Stimulated activated effector memory CD8-positive, alpha-beta T cell treated with anti-CD3 and anti-CD28 coated beads, Interleukin-12 subunit alpha, Interleukin-12 subunit beta, amount 100 ng/mL, for 72 hours (primary cell): ENCODE measurements at places on chromosomes 3 and 15.
A peak's percentile ranks its signal among the peaks of the same experiment; 100 is the strongest.

- no peak for DNase-seq
Measured at GRCh38 chr3:4888913-4889846, 90.1 kb upstream of the BHLHE40 start.

- no peak for DNase-seq
Measured at GRCh38 chr3:43796041-43796596, 105.4 kb downstream of the ABHD5 start.

- no peak for DNase-seq
Measured at GRCh38 chr15:80557441-80558234, 137.5 kb upstream of the ABHD17C start.

DNA sequence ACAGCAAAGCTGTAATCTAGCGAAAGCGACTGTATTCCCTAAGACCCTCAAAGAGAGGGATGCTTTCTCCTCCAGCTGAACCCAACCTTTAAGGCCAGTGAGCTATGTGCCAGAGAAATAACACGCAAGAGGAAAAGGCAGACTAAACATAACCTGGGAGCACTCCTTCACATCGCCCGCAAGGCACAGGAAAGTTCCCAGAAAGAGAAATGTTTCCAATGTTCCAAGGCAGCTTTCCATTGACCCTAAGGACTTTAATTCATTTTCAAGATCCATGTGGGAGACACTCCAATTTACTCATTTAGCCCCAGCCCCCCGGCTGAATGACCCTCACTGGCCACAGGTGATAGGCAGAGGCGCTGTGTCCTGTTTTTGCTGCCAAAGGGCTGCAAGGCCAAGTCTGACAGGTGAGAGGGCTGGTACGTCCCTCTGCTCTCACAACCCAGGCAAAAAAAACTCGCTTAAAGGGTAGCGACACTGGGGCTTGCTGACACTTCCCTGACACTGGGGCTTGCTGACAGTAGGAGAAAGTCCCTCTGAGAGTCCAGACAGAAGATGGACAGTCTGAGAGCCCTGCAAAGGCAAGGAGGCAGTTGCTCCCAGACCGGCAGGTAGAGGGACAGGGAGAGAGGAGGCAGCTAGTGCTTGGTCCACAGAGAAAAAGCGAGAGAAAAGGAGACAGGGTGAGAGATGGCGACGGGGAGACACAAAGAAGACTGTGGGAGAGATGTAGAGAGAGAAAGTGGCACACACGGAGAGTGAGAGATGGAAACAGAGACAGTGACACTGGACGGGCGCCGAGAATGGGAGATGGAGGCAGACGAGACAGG, 702 bp downstream of the ARHGEF3 start:
- peak; percentile 78 for DNase-seq

DNA sequence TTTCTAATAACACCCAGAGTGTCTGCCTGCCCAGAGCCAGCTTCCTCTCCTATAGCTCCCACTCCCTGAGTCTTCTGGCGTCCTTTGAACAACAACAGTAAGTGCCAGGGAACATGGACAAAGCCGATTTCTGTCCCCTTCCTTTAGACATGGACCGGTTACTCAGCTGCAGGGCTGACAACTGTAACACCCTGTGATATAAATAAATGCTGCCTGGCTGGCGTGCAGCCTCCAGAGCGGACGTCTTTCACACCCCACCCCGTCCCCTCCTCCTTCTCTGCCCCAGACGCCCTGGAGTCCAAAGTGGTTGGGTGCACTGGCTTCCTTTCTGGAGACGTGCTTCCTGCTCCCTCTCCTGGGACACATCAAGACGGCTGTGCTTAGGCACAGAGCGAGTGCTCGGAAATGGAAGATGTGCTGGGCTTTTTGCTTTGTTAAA, 281.9 kb upstream of the LRRFIP2 start:
- DNase-seq, result no peak

DNA sequence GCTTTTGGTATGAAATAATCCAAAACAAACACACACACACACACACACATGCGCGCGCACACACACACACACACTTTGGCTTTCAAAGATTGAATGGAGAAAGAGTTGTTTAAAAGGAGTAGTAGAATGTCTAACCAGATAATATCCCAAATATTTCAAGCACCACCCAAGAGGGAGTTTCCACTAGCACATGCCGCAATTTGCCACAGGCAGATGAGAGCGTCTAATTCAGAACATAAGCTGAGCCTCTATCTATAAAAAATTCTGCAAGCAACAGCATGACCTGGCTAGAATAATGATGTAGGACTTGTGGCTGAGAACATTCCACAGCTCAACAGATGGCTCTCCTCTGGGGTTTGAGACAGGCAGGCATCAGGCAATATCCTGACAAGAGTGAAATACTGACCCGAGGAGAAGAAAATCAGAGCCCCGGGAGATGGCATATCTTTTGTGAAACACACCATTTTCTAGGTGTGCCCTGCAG, 302.5 kb upstream of the GADL1 start:
- DNase-seq, result no peak

GRCh38 chr3:58158442-58159153, 52.2 kb downstream of the DNASE1L3 start:
- DNase-seq, result no peak

- no peak for DNase-seq
Measured at GRCh38 chr3:2511356-2511755, 412.7 kb downstream of the CNTN4 start.

- DNase-seq, result no peak
Measured at GRCh38 chr15:95669146-95669922, 661.2 kb upstream of the NR2F2 start.

- no peak for DNase-seq
Measured at GRCh38 chr3:77038930-77039605, 831 bp upstream of the ROBO2 start.

GRCh38 chr3:149542375-149543312, 68.1 kb downstream of the TM4SF4 start:
- no peak for DNase-seq

DNA sequence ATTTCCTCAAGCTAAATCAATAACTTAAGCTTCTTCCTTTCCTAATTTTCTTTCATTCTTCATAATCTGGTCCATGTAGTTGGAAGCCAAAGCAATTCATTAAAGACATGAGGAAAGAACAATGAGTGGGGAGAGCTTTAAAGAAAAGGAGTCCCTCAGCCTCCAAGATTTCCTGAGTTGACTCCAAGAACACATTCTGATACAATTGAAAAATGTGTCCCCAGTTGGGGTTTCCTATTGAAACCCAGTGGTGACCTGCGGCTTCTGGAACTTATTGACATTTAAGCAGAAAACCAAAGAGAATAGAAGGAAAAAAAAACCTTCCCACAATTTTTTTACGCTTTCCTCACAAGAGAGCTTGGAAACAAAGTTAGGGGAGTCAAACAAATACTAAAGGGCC, 37.0 kb downstream of the ATP8B4 start:
- DNase-seq, result no peak

GRCh38 chr3:86554383-86554782, 436.6 kb downstream of the VGLL3 start:
- no peak for DNase-seq

GRCh38 chr3:50830451-50830850, 155.7 kb downstream of the DOCK3 start:
- DNase-seq, result no peak

DNA sequence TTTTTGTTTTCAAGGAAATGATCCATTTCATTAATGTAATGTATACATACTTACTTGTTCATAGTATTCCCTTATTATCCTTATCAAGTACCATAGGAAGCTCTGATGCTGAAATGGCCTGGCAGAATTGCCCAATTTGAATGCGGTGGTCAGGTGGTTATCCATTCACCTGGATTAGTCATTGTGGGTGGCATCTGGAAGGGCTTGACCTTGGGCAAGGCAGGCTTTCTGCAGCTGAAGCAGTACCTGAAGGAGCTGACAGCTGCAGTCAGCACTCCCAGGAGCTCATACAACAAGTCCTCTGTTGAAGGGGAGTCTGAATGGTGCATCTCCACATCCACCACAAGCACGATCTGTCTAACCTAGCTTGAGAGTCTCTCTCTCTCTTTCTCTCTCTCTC, 12.2 kb upstream of the IQCF5 start:
- peak; percentile 28 for DNase-seq

- DNase-seq, result no peak
Measured at GRCh38 chr3:45610119-45610518, 15.6 kb downstream of the LIMD1 start.

GRCh38 chr3:36795622-36796021, 31.3 kb upstream of the DCLK3 start:
- DNase-seq, result no peak

GRCh38 chr3:50388720-50389413, 29.5 kb upstream of the TMEM115 start:
- DNase-seq, result no peak

- no peak for DNase-seq
Measured at GRCh38 chr3:69428657-69429255, 42.9 kb upstream of the FRMD4B start.

DNA sequence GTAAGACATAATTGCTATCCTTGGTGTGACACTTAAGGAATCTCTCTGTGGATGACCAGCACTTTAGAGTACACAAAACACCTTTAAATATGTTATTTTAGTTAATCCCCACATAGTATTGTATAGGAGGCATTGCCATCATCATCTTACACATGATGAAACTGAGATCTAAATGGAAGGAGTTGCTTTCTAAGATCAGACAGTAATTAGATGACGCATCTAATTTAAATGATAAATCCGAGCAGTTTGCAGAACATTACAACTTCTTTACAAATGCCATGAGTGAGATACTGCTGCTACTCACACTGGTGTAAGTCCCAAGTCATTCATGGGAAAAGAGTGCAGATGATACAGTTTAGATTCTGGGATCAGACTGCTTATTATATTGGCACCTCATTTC, 431.9 kb downstream of the MFSD1 start:
- DNase-seq, result no peak

DNA sequence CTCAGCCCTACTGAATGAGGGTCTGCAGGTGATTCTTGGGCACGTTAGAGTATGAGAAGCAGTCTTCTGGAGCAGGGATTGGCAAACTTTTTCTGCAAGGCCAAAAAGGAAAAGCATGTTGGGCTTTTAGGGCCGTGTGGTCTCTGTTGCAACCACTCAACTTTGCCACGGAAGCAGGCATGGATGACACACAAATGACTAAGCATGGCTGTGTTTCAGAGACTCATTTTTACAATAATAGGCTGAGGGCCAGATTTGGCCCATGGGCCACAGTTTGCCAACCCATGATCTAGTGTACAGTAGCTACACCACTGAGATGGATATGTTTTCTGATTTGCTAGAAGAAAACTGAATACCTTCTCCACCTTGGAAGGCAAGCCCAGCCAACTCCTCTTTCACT, 66.1 kb upstream of the PRICKLE2 start:
- DNase-seq, result no peak

DNA sequence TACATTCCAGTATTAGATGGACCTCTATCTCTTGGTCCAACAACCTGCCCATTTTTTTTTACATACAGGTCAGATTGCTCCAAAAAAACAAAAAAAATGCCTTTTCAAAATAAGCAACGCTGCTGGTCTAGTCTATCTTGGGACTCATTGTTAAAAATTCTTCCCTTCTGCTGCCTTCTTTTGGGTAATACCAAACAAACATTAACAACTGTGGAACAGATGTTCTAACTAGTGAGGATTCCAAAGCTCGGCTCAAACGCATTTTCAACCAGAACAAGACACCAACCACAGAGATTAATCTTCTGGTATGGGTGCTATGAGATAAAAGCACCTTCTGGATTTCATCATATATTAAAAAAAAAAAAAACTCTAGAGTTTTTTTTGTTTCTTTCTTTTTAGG, 24.7 kb downstream of the ARHGAP31 start:
- no peak for DNase-seq

- no peak for DNase-seq
Measured at GRCh38 chr15:41926185-41927056, 32.6 kb upstream of the SPTBN5 start.

DNA sequence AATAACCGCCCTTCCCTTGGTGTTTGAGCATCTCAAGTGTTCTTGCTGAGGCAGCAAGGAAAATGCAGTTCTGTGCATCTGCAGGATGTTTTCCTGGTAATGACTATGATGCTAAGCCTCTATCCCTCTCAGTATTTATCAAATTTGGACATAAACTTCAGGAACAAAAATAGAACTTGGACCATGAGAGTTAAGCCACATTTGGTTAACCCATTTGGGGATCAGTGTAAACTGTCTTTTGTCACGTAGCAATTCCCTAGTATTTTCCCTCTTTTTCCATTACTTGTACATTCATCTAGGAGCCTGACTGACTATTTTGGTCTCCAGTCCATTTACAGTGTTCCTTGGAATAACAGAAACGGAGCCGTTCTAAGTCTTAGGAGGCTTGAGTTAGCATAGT, 250.8 kb downstream of the RBMS3 start:
- DNase-seq, result no peak

DNA sequence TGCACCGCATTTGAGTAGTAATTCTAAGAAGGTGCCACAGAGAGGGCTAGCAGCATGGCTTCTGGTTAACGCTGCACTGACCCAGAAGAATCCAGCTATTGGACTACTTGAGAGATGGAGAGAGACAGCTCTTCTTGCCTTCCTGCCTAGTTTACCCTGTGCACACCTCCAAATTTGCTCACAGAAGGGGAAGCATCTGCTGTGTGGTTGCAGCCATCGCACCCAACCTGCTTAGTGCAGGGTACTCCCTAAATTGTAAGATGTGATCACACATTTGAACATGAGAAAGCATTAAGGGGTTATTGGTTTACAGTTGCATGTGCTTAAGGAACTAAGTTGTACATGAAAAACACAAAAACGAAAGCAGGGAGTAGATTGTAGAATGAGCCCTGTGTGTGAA, 122.1 kb downstream of the FOXB1 start:
- DNase-seq, result no peak
